ENCODE measurements at places on chromosomes 13 and 19.

GRCh38 chr13:63948045-63948444 is 2532.4 kb upstream of the PCDH20 start:
- no peak for DNase-seq

DNA sequence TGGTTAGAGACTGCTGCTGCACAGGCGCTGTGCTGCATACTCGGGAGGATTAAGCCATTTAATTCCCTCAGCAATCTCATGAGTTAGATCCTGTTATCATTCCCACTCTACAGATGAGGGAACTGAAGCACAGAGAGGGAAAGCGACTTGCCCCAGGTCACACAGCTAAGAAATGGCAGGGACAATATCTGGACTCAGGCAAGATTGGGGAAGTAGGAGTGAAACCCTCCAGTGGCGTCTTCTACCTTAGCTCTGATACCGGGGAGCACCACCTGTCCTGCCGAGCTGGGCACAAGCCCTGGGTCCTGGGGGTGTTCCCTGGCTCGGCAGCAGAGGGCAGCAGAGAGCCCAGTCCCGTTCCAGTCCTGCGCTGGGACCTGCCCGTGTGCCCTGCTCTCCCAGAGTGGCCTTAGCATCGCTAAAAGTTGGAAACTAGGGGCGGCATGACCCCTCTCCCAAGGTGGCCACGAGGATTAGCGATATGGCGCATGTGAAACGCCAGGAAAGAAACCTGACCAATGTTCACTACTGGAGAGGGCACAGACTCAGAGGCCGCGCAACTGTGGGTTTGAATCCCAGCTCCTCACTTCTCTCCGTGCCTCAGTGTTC is 20.5 kb downstream of the CYTH2 start:
- peak; percentile 73 for DNase-seq

- DNase-seq = no peak
These were observed 98.7 kb upstream of the KL start for GRCh38 chr13:32917504-32917903.

DNA sequence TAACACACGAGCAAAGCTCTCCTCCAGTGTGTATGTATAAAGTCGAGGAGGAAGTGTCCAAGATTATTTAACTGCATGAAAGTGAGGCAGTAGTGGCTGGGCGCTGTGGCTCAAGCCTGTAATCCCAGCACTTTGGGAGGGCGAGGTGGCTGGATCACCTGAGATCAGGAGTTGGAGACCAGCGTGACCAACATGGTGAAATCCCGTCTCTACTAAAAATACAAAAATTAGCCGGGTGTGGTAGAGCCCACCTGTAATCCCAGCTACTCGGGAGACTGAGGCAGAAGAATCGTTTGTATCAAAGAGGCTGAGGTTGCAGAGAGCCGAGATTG is 1.2 kb upstream of the ZNF20 start:
- no peak for DNase-seq

DNA sequence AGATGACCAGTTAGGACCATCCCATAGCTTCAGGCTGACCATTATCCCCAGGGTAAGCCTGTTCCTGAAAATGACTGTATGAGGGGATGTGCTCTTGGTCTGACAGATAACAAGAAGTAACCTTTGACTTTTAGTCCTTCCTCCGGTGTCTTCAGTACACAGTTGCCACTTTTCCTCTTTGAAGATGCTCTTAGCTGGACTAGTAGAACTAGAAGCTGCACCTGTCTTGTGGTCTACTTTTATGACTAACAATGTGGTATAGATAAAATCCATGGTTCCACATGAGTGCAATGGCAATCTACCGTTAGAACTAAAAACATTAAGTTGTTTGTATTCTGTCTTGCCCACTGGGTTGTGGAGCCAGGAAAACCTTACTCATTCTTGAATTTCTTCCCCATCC is 5.9 kb upstream of the RUBCNL start:
- no peak for DNase-seq

- DNase-seq = no peak
These were observed 870.3 kb upstream of the MIR17HG start for GRCh38 chr13:90477216-90477615.

GRCh38 chr19:5504114-5504513 is 48.9 kb downstream of the ZNRF4 start:
- no peak for DNase-seq

GRCh38 chr13:41401366-41401765 is 56.0 kb upstream of the RGCC start:
- no peak for DNase-seq

- DNase-seq = no peak
These were observed 154.7 kb downstream of the KDM4B start for GRCh38 chr19:5123646-5124045.

DNA sequence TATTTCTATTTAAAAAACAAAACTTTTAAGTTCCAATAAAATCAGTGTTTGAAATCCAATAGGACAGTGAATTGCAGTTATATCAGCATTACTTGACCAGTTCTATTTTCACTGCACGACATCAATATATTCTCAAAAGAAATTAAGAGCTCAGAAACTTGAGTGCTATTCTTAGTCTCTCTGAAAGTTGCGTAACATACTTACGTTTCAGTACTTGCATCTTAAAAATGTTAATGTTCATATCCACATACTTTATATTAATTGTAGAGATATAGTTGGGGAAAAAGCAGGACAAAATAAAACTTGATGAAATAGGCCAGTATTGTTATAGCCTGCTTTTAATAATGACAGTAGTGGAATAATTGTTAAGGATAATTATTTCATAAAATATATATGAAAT is 720.5 kb upstream of the PCDH9 start:
- DNase-seq = no peak

DNA sequence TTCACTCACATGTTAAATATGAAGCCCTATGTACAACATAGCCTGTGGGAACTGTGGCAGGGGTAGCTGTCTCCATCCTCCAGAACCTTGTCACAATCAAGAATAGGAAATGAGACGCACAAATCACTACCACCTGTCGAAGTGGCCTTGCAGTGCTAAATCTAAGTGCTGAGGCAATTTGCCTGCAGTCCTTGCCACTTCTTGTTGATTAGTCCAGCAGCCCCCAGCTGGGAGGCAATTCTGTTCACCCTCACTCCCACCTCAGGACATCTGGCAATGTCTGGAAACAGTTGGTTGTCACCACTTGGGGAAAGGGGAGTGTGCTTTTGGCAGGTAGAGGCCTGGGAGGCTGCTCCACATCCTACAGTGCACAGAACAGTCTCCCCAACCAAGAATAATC is 10.7 kb downstream of the RFX2 start:
- DNase-seq = no peak

GRCh38 chr19:16349551-16350152 is 25.0 kb downstream of the KLF2 start:
- no peak for DNase-seq

DNA sequence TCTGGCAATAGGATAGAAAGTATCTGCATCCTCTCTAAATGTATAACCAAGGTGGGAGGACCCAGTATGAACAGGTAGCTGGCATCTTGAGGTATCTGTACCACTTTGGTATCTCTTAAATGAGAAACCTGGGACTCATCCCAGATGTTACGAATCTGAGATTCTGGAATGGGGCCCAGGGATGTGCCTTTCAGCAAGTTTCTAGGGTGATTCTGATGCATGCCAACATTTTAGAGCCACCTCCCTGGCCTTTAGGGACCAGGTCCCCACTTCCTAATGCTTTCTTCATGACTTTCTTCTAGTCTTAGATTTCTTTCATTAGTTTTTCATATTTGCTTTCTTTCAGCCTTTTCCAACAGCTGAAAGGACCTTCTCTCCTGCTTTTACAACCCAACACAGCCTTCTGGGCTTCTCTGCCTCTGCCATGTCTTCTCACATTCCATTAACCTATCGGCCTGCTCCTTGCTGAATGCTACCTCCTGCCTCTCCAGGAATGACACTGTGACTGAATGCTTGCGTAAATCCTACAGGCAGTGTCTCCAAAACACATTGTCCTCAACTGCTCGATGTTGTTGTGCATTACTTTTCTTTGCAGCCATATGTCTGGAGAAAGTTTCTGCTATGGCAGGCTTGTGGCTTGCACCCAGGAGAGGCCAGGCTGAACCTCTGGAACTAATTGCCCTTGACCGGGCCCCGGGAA is 284.0 kb downstream of the DNAJC15 start:
- no peak for DNase-seq

- no peak for DNase-seq
These were observed 93.2 kb downstream of the TSHZ3 start for GRCh38 chr19:31255831-31256592.

DNA sequence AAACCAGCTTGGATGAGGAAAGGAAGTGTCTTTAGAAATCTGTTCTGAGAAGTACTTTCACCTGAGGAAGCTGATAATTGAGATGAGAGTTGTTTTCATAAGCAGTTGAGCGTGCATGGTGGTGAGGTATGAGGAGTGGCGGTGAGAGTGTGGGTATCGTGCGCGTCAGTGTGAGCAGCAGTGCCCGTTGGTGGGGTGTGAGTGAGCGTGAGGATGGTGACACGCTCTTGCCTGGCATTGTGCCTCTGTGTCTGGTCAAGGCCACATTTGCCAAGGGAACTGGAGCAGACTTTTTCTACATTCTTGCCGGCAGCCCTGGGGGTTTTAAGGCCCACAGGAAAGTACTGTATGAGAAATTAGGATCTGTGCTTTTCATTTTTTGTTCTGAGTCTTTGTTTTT is 36.5 kb upstream of the TEX29 start:
- no peak for DNase-seq

GRCh38 chr13:76968041-76968440 is 19.7 kb downstream of the ACOD1 start:
- DNase-seq = no peak

GRCh38 chr13:109567315-109567714 is 219.1 kb downstream of the IRS2 start:
- no peak for DNase-seq

DNA sequence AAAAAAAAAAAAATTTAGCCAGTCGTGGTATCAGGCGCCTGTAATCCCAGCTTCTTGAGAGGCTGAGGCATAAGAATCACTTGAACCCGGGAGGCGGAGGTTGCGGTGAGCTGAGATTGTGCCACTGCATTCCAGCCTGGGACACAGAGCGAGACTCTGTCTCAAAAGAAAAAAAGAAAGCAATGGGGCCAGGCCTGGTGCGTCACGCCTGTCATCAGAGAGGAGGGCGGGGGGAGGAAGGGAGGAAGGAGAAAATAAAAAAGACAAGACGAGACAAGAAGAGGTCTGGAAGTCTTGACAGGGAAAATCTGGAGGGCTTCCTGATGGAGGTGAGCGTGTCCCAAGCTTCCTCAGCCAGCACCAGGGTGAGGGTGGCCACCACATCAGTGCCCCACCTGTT is 54.9 kb upstream of the PTPRS start:
- DNase-seq = no peak

DNA sequence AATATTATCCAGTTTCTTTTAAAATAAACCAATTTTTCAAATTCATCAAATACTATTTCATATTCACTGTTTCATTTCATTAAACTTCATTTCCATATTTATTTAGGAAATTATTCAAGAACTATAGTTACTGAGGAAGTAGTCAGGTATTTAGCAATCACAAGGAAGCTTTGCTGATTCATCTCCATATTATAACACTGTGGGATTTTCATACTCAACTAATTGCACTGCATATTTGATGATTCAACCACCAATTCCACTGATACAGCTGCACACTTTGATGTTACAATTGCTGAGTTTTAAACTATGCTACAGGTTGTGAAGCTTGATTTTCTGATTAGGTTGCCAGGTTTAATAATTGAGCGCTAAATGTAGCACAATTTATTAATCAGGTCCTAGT is 556.8 kb upstream of the SLITRK1 start:
- DNase-seq = no peak

GRCh38 chr19:52648336-52649016 is 10.3 kb upstream of the ZNF83 start:
- no peak for DNase-seq

DNA sequence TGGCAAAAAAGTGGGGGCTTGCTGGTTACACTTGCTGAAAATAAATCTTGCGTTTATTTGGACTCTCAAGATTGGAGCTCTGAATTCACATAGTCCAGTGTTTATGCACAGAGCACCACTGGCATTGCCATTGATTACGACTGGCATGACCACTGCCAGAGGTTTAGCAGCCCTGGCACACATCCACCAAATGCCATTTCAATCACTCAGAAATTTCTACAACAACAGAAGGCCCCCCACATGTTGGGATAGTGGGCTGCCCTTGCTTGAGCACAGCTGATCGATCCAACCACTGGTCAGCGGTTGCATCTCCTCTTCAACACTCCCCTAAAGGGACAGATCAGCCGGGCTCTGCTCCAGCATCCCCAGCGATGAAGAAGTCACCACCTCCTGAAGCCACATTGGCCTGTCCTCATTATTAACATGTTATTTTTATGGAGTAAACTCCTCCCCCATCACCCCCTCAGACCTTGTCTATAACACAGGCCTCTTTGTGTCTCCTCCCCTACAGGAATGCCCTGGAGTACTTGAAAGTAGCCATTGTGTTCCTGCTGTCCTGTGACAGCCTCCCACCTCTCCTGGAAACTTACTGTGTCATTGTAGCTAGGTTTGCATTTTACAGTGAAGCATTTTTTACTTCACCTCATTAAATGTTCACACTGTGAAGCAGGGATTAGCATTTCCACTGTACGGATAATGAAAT is 51.3 kb downstream of the CDADC1 start:
- DNase-seq = no peak

- DNase-seq = no peak
These were observed 52.6 kb downstream of the MAP4K1 start for GRCh38 chr19:38564981-38565690.

DNA sequence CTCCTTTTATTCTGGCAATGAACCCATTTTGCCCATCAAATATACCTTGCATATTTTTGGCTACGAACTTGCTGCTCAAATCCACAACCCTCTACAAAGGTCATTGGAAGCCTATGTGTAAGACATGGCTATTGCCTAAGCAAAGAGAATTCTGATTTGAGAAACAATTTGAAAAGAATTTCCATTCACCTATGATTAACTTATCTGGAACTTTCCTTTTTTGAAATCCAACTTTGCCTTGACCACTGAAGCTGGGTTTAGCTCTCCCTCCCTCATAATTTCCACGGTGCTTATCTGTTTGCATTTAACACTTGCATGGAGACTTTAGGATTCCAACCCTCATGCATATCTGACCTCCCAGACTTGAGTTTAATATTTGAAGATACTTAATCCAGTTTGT is 1514.7 kb upstream of the SLC10A2 start:
- no peak for DNase-seq

DNA sequence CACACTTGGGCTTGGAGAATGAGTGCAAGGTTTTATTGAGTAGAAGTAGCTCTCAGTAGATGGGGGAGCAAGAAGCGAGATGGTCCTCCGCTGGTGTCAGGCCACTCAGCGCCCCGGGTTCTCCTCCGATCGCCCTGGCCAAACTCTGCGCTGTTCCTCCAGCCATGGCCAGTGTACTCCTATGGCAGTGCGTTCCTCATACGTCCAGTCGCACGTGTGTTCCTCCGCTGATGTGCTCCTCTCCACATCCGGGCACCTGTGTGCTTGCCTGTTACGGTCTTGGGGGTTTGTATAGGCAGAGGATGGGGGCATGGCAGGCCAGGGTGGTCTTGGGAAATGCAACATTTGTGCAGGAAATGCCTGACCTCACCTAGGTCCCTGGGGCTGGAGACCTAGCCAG is 1899.4 kb downstream of the PCDH9 start:
- no peak for DNase-seq

All from stimulated activated CD8-positive, alpha-beta memory T cell treated with anti-CD3 and anti-CD28 coated beads, Interleukin-4, amount 100 ng/mL, for 24 hours (primary cell).